CD8-positive, alpha-beta memory T cell (primary cell): ENCODE measurements at places on chromosomes 11 and 22.

DNA sequence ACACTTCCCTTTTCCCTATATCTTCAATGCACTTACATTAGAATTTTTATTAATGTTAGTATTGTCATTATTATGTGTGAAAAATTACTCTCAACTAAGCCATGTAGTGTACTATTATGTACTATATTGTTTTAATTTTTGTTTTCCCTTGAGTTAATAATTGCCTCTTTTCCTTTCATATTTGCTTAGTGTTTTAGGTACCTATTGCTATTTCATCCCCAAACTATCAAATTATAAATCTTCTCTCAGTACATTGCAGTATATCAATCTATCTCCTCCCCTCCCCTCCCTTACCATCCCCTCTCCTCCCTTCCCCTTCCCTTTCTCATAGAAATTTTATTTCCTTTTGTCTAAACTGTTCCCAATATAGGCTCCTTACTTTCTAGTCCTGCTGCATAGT, 12.8 kb upstream of the TENM4 start:
- DNase-seq: no peak

DNA sequence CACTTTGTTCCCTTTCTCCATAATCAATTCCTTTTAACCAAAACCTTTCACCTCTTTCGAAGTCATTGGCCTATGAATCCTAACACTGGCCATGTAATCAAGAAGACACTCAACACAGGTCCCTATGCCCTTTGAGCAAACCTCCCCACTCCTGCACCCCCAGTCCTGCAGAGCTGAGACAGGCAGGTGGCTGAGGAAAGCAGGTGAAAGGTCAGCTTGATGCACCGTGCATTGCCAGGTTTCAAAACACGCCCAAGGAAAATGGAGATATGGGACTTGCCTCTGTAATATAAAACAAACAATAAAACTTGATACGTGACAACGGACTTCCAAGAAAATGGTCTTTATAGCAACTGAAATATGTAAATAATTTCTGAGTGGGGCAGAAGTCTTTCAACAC, 10.6 kb downstream of the CPT1A start:
- no peak for DNase-seq

GRCh38 chr11:16028419-16028818, 327.9 kb downstream of the SOX6 start:
- DNase-seq: no peak

GRCh38 chr11:115202074-115202473, 302.1 kb downstream of the CADM1 start:
- DNase-seq: no peak

DNA sequence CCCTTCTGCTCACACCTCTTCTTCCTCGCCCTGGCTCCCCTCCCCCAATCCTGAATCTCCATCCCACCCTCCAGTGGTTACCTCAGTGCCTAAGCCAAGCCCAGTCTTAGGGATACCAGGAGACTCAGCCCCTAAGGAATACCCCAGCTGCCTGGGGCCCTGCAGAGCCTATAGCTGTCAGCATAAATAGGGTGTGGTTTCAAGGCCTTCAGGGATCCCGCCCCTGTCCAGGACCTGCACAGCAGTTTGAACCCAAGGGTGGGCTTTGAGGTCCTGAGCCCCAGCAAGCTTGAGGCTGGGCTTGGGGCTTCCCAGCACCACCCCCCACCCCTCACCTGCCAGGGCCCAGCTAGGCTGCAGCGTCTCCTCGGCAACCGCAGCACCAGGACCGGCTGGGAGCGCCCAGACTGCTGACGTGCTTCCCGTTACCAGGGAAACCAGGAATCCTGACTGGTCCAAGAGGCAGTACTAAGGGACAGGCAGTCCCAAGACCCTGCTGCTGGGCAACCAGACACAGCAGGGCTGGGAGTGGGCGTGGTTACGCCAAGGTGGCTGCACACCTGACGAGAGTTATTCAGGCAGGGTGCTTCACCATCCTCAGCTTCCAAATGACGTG, 13.7 kb downstream of the APBB1 start:
- no peak for DNase-seq

- DNase-seq: no peak
These were observed 13.1 kb downstream of the USP2 start for GRCh38 chr11:119368121-119369034.

GRCh38 chr22:17906978-17907747, 117.2 kb downstream of the MICAL3 start:
- no peak for DNase-seq

DNA sequence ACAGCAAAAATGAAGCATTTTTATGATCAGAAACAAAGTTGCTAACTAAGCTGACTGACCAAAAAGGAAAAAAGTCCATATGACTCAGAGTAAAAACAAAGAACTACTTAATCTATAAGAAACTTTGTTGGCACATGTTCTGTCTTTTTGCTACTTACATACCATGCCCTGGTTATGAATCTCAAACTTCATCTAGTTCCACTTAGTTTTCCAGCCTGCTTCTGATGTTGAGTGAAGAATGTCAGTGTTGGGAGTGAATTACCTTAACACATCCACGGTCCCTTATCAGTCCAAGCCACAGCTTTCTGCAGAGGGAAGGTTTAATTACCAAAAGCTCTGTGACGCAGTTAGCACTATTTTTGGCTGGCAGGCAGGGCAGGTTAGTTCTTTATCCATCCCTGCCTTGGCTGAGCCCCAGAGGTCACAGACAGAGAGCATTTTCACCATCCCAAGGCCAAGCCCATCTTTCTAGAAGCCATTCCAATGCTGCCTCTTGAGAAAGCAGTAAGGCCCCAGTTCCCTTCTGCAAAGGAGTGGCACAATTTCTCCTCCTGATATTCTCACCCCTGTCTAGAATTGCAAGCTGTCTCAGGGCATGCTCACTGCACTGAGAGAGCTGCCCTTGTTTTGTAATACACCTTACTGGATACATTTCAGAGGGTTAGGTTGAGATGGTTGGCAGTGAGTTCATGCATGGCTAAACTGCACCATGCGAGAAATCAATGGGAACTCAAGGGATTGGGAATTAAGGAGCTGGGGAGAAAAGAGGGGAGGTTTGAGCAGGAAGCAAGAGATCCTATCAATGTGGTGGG, 67.1 kb downstream of the SLC1A2 start:
- DNase-seq: no peak

GRCh38 chr11:108694846-108695245, 30.0 kb downstream of the DDX10 start:
- DNase-seq: no peak

DNA sequence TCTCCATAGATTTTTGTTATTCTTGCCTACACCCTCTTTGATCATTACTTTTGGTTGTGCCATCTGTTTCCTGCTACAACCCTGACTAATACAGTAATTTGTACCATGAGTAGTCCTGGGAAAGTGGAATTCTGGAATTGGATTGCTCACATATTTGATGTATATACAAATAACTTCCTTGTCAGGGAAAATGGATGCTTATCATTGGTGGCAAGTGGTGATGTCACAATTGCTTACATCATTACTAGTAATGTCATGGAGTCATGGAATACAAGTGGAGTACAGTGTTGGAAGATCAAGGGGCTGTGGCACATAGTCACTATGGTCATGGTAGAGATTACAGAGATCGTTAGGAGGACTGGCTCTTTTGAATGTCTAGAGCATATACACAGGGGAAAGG, 24.4 kb downstream of the AASDHPPT start:
- no peak for DNase-seq

DNA sequence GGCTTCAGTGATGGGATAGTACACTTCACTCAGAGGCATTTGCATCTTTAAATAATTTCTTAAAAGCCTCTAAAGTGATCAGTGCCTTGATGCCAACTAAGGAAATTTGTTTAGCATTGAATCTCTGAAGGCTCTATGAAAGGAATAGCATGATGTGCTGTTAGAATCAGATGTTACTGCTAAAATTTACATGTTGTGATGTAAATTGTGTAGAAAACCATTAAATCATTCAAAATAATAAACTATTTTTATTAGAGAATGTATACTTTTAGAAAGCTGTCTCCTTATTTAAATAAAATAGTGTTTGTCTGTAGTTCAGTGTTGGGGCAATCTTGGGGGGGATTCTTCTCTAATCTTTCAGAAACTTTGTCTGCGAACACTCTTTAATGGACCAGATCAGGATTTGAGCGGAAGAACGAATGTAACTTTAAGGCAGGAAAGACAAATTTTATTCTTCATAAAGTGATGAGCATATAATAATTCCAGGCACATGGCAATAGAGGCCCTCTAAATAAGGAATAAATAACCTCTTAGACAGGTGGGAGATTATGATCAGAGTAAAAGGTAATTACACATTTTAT, 4.6 kb downstream of the MALAT1 start:
- DNase-seq: no peak

GRCh38 chr22:34588871-34589545, 476.9 kb upstream of the ISX start:
- DNase-seq: no peak

DNA sequence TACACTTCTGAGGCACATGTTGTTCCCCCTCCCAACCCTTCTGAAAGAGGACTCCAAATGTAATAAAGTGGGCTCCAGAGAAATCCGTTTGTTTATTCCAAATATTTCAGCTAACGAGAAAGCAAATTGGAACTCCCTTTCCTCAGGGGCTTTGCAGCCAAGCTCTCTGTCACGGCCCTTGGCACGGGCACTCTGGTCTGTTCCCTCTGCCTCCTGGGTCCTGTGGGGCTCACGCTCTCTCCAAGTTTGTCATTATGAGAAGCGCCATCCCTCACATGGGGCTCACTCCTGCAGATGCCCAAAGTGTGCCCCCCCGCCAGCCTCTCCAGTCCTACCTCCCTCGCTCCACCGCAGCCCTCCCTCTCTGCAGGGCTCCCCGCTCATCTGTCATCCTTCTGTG, 125.4 kb upstream of the POU2AF2 start:
- DNase-seq: no peak

GRCh38 chr22:44100411-44100810, 76.3 kb downstream of the PARVB start:
- DNase-seq: no peak

- no peak for DNase-seq
These were observed 365.7 kb upstream of the CADM1 start for GRCh38 chr11:115869780-115870431.

DNA sequence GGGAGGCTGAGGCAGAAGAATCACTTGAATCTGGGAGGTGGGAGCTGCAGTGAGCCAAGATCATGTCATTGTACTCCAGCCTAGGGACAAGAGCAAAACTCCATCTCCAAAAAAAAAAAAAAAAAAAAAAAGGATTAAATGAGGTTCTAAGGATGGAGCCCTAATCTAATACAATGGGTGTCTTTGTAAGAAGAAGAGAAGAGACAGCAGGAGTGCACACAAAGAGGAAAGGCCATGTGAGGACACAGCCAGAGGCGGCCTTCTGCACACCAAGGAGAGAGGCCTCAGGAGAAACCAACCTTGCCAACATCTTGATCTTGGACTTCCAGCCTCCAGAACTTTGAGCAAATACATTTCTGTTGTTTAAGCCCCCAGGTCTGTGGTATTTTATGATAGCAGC, 66.6 kb upstream of the CECR2 start:
- no peak for DNase-seq

DNA sequence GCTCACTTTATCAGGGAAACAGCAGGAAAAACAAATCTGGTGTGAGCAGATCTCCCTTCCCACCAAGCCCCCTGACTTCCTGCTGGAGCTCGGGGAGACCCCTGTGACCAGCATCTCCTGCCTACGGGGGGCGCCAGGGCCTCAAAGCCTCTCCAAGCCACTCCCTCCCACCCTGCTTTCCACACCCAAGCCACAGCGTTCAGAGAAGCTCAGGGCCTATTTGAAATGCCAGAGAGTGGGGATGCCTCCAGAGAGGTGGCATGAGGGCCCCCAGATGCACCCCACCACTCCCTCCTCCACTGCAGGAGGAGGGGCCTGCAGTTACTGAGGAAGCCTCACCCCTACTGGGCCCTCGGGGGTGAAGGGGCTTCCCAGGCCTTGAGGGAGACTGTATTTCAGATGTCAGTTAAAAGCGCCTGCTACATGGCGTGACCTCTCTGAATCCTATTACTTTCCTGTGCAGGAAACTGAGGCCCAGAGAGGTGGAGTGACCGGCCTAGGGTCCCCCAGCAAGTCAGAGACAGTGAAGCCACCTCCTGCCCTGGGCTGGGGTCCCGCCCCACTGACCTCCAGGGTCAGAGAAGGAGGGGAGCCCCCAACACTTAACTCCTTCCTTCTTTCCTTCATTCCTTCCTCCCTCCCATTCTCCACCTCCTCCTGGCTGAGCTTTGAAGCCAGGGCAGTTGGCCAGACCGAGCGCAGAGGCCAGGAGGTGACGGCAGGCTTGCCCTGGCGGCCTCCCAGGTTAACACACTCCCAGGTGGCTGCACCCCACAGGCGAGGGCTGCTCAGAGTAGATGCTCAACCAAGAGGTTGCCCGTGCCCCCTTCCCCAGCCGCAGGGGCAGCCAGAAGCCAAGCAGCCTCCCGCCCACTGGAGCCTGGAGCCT, 6.0 kb upstream of the CDKN1C start:
- no peak for DNase-seq

DNA sequence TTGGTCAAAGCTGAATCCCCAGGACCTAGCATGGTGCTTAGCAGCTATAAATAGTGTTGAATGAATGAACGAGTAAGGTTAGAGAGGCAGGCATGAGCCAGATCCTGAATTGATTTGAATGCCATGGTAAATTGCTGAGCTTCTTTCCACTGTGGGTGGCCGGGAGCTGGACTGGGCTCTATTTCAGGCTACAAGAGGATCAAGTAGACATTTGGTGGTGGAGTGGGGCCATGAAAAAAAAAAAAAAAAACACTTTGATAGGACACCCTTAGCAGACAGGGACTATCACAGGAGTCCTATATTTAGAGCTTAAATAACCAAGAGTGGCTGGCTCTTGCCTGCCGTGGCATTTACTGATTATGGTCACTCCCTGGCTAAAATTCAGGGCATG, 77.6 kb downstream of the MIAT start:
- no peak for DNase-seq

DNA sequence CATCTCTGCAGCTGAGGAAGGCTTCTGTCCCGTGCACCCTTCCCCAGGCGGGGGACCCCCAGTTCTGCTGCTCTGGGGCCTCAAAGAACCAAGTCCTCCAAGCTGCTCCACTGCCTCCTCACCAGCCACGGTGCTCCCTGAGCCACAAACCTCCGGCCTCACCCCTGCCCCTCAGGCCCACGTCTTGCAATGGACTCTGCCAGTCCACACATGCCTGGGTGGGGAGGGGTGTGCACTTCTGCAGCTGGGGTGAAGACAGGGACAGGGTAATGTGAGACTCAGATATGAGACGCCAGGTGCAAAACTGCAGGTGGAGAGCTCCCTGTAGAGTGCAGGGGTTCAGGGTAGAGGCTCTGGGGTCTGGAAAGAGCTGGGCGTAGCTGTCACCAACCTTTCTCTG, 3.2 kb upstream of the PTDSS2 start:
- DNase-seq: no peak

GRCh38 chr11:59842316-59842715, 3.0 kb downstream of the CBLIF start:
- DNase-seq: no peak

- no peak for DNase-seq
These were observed 70.2 kb downstream of the NOX4 start for GRCh38 chr11:89420981-89421380.

GRCh38 chr11:79937676-79938334, 497.0 kb upstream of the TENM4 start:
- no peak for DNase-seq

- no peak for DNase-seq
These were observed 12.9 kb downstream of the NAV2 start for GRCh38 chr11:19725379-19726079.

- no peak for DNase-seq
These were observed 680.5 kb upstream of the API5 start for GRCh38 chr11:42631220-42631843.
